Stimulated activated CD8-positive, alpha-beta memory T cell treated with anti-CD3 and anti-CD28 coated beads, Interleukin-2, amount 100 ng/mL, for 48 hours (primary cell): ENCODE measurements at places on chromosomes 2 and 18.
A peak's percentile ranks its signal among the peaks of the same experiment; 100 is the strongest.

DNA sequence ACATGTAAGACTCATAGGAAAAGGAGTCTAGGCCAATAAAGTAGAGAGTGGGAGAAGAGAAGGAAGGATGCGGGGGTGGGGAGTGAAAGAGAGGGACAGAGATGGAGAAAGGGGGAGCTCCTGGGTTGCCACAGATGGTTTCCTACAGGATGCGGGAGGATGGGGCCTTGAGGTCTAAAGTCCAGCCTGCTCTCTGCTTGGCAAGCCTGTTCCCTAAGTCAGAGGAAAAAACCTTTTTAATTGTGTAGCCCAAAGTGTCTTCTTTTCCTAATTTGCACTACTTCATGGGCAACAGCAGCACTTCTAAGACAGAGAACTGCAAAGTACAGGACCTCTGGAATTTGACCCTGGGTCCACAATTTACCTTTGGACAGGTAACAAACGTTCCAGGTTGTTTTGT lies 1.4 kb upstream of the FAM110C start:
- no peak for DNase-seq

GRCh38 chr2:49490710-49491109 lies 336.4 kb upstream of the FSHR start:
- no peak for DNase-seq

- DNase-seq: no peak
These were observed 47.6 kb downstream of the STK17B start for GRCh38 chr2:196123679-196124373.

DNA sequence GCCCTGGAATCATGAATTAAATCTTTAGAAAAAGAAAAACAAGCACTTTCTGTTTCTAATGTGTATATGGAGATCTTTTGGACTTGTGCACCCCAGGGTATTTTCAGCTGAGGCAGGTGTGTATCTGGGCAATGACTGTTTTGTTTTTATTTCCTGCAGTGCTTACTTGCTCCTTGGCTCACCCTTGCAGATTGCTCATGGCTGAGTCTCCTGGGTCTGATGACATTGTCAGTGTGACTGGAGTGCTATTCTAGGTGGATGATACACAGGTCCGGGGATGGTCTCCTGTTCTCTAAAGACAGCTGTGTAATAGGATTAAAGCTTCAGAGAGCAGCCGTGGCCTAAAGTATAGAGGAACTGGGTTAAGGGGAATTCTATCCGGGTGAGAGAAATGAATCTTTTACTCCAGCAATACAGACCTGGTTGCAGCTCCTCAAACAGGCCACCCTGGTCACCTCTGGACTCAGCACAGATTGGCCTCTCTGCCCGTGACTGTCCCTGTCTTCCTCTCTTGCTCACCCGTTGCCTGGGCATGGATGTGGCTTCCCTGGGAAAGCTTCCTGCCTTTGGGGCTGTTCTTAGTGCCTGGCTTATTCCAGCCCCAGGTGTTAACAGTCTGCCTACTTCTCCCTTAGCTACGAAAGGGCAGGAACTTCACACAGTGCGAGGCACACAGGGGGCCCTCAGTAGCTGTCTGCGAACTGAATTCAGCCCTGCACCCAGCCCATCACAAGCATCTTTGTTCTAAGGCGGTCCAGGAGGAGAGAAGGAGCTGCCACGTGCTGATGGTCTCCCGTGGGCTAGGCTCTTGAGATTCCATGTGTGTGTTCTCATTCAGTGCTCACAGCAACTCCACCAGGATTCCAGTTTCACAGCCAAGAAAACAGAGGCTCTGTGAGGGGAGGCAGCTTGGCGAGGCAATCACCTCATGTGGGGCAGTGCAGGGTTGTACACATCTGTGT lies 84.3 kb downstream of the ACOXL start:
- DNase-seq: no peak

GRCh38 chr18:6366776-6367175 lies 47.9 kb downstream of the L3MBTL4 start:
- no peak for DNase-seq

- no peak for DNase-seq
These were observed 75.5 kb downstream of the DTNB start for GRCh38 chr2:25597881-25598280.

GRCh38 chr2:143758629-143759330 lies 629.6 kb downstream of the ARHGAP15 start:
- DNase-seq: no peak

- DNase-seq: peak; percentile 12
These were observed 98.2 kb upstream of the B3GNT7 start for GRCh38 chr2:231297108-231297908.

DNA sequence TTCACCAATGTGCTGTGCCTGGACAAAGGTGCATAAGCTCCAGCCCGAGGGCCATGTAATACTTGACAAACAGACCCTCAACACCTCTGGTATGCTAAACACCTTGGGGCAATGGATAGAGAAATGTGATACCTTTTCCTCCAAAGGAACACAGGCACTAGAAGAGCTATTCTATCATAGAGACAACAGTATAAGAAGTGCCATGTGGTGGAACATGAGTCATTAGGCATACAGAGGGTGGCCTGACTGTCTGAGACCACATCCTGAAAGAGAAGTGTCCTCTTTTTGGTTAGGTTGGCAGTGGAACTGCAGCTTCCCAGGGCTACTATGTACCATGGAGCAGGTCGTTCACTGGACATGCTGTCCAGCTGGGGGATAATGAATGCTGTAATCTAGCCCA lies 153.9 kb downstream of the INSIG2 start:
- no peak for DNase-seq

GRCh38 chr2:126850940-126851339 lies 47.8 kb upstream of the TEX51 start:
- no peak for DNase-seq

DNA sequence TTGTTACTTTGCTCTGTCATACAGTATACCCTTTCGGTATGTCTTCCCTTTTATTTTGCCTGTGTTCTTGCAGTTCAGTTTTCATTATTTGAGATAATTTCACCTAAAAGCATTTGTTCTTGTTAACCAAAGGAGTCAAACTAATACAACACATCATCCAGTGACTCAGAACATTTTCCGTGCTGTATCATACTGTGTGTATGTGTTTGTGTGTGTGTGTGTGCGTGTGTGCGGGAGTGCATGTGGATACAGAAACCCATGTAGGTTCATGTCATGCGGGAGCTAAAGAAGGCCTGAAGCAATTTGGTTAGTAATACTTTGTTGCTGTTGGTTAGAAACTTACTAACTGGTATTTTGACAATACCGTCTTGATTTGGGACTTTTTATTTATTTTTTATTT lies 60.0 kb downstream of the CEP192 start:
- DNase-seq: no peak

GRCh38 chr2:30113617-30114293 lies 33.1 kb upstream of the YPEL5 start:
- DNase-seq: no peak

- DNase-seq: no peak
These were observed 46.7 kb downstream of the ARHGAP28 start for GRCh38 chr18:6776188-6776587.

DNA sequence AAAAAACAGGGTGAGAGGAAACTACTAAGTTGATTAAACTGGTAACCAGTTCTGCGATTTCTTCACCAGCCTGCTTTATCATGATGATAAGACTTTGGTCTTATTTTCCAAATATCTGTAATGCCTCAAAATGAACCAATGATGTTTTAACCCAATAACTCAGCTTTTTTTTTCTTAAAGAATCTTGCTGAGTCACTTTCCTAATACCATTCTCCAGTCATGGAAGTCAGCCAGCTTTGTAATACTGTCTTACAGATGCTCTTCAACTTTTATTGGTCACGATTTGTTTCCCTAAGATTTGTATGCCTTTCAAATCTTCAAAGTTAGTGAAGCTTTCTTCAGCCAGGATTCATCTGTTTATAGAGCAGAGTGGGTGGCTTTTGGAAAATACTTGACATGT lies 47.7 kb upstream of the SMIM21 start:
- DNase-seq: no peak

DNA sequence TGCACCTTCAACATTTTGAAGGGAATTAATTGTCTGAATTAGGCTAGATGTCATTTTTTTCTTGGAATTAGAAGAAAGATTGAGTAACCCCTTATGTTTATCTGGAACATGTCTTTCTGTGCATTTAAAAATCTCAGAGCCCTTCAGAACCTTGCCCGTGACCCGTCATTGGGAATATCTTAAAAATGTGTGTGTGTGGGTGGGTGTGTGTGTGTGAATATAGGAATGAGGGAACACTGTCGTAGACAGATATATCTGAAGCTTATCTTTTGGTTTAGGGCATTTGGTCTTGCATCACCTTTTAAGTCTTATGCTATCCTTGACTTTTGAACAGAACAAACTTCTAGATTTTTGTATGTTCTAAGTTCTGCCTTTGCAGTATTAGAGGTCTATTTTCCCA lies 13.5 kb upstream of the IL1RL1 start:
- DNase-seq: no peak

DNA sequence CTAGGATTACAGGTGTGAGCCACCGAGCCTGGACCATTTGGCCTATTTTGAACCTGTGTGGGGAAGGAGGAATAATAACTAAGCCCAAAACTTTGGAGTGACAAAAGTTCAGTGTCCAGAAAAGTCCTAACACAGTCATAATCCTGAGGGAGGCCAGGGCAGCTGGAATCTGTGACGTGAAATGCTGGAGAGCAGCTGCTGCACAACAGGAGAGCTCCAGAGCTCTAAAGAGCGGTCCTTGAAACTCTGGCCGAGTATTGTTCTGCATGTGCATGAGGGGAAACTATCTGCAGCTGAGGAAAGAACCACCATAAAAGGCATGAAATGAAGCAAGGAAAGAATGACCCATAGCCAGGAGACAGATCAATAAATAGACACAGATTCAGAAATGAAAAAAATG lies 27.8 kb downstream of the HADHA start:
- no peak for DNase-seq

DNA sequence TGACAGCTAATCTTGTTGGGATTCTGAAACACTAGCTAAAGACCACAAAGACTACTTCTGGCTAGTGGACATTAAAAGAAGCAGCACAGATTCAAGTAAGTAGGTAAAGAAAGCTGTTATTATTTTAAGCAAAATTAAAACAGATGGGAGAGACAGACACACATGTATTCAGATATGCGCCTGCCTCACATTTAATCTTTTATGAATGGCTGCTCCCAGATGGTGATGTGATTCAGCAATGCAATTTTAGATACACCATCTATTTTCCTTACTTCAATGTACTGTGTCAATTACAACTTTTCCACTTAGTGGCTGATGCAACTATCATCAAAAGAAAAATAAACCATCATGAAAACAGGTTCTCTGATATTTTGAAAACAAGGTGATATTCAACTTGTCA lies 133.0 kb upstream of the PGAP1 start:
- no peak for DNase-seq
